ENCODE measurements at places on chromosomes 1 and 21.
A peak's percentile ranks its signal among the peaks of the same experiment; 100 is the strongest.

DNA sequence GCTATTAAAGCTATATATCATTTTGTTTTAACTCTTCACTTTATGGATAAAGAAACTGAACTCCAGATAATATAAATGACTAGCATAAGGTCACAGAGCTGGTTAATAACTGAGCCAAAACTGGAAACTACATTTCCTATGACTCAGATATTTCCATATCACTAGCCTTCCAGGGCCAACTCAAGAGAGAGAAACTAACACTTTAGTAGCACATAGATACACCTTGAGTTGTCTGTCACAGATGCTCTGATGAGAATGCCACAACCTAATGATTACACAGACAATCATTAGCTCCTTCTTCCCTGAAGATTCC is 40.7 kb downstream of the NME7 start:
- no peak for DNase-seq

GRCh38 chr1:29820401-29820800 is 584.1 kb downstream of the PTPRU start:
- DNase-seq = no peak

- no peak for DNase-seq
Measured at GRCh38 chr1:17148950-17149608, 29.8 kb upstream of the PADI2 start.

DNA sequence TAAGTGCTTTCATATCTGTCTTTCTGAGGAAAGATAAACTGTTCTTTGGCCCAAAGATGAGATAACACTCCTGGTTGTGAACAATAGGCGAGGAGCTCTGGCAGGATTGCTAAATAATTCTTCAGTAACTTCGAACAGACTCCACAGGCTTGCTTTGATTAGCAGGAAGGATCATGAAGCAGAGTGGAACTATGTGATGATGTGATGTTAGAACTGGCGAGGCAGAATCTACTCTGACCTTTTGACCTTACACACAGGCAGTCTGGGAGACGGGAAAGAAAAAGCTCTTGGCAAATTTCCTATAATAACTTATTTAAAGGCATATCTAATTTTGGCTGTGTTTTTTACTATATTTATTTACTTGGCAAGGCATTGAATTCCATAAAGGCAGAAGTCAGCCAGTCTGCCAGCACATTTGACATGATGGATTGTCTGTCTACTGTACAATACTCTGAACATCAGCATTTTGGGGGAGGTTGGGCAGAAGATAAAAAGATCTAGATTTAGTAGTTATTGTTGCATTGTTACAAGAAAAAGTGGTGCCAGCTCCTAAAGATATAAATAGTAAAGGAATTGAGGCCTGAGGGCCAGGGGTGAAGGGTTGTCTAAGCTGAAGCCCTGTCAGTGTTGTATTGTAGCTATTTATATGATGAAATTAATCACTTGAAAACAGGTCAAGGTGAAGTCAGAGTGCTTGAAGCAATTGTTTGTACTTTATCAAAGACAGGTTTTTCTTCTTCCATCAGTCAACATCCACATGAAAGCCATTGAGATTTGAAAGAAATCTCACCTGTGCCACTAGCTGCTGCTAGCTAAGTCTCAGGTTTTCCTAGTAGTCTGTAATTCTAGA is 708.8 kb downstream of the LTN1 start:
- DNase-seq = no peak

- peak; percentile 23 for DNase-seq
Measured at GRCh38 chr21:42219606-42220137, 732 bp downstream of the ABCG1 start.

DNA sequence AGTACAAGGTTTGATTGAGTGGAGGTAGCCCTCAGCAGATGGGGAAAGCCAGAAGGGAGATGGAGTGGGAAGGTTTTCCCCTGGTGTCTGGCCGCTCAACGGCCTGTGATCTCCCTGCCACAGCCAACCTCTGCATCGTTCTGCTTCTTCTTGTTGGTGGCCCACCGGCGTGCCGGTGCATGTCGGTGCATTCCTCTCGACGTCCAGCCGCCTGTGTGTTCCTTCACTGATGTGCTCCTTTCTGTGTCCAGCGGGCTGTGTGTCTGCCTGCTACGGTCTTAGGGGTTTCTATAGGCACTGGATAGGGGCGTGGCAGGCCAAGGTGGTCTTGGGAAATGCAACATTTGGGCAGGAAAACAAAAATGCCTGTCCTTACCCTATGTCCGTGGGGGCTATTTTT is 101.0 kb downstream of the XPR1 start:
- DNase-seq = no peak

DNA sequence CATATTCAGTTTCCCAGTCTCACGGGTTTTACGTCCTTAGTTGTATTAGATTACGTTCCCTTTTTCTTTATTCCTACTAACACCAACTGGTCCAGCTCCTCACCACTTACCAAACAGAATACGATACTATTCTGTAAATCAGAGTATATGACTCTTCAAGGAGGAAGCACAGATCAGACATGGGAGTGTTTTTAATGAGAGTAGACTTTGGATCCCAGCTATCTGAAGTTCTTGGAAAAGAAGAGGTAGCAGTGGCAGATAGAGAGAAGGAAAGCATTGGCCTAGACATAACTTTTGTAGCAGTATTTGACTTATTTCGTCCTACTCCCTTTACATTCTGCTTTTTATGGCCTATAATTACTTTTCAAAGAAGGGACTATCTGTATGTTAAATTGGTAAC is 24.1 kb upstream of the PLA2G4A start:
- DNase-seq = no peak

- DNase-seq = no peak
Measured at GRCh38 chr1:203473781-203474305, 1.8 kb upstream of the PRELP start.

DNA sequence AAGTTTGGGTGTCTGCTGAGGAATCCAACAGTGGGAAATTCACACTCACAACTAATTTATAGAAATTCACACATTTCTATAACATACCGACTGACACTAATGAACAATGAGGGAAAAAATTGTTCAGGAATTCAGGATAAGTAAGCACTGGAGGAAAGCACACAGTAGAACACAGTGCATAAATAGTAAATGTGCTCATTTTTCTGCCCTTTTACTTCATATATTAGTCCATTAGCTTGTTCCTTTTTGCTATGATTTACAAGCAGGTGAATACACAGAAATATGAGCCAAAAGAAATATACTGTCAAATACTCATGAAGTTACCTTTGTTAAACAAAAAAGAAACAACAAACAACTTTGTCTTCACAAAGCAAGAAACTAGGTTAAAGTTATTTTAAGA is 11.3 kb downstream of the NRIP1 start:
- DNase-seq = no peak

- DNase-seq = no peak
Measured at GRCh38 chr1:36322041-36322785, 1.2 kb downstream of the EVA1B start.

DNA sequence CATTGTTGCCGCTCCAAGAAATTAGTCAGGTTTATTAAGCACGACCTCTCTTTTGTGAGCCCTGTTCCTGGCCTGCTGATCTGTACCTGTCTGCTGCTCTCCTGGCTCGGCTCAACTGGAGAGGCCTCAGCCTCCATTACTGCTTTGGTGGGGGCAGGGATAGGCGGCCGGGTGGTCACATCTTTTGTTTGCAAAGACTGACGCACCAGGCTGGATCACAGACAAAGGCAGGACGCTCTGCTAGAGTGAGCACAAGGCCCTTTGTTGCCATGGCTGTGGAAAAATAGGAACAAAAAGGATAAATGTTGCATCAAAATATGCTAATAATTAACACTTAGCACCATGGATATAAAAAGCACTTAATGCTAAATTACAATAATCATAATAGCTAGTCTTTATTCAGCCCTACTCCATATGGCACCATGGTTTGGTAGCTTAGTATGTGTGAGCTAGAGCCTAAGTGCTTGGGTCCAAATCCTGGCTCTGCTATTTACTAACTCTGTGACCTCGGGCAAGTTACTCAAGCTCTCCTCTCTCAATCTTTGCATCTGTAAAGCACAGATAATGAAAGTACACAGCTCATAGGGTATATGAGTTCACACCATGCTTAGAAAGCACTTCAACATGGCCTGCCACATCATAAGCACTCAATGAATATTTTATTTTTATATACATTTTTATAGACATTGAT is 28.9 kb upstream of the HPDL start:
- DNase-seq = no peak

DNA sequence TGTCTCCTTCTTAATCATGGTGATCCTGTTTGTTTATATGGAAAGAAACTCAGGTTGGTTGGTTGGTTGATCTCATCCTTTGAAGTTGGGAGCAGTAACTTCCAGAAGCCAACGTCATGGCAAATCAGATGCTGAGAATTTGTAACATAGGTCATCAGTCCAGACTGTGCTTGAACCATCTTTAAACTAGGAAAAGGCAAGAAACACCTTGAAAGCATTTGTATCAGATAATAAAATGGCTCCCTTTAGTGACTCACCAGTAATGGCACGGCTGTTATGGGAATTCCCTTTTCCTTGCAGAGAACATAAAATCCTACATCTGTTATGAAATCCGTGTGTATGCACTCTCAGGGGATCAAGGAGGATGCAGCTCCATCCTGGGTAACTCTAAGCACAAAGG is 58.1 kb downstream of the SERBP1 start:
- DNase-seq = no peak

GRCh38 chr1:40951943-40952743 is 27.4 kb upstream of the CTPS1 start:
- DNase-seq = peak; percentile 40

GRCh38 chr21:20997636-20998455 is at the start of gene NCAM2:
Gene NCAM2 (plus strand): TSS chr21:20998409.
- DNase-seq = peak; percentile 43

DNA sequence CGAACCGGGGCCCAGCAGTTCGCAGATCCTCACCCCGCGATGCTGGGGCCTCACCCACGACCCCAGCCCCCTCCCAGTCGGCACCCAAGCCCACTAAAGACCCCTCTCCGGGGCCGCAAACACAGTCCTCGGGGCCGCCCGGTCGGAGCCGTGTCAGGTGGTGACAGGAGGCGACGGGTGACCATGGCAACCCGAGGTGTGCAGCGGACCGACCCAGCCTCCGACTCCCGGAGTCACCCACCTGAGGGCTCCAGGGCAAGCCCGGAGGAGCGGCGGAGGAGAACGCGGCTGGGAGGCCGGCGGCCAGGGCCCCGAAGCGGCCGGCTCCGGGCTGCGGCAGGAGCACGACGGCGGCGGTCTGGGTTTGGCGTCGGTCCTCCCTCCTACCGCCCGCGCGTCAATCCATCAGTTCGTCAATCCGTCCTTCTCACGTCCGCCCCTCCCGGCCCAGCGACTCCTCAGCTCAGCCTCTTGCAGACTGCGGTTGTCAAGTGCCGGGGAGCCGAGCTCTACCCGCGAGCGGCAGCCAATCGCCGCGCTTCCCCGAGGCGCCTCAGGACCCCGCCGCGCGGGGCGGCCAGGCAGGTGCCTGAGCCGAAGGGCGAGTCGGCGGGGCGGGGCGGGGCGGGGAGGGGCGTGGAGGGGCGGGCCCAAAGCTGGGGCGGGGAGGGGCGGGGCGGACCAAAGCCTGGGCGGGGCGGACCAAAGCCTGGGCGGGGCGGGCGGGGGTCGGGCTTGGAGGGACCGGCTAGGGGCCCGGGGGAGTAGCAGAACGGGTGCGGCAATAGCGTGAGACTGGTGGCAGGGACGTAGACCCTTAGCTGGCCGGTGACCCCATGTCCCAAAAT is at the start of gene WDR47:
Gene WDR47, minus strand, starts transcription at position 482 of the 848 bp plus-strand sequence. CDS start 18,590 bp downstream, outside the sequence.
- DNase-seq = peak; percentile 89

GRCh38 chr1:152777510-152778137 is 2.7 kb downstream of the LCE1F start:
- DNase-seq = no peak

DNA sequence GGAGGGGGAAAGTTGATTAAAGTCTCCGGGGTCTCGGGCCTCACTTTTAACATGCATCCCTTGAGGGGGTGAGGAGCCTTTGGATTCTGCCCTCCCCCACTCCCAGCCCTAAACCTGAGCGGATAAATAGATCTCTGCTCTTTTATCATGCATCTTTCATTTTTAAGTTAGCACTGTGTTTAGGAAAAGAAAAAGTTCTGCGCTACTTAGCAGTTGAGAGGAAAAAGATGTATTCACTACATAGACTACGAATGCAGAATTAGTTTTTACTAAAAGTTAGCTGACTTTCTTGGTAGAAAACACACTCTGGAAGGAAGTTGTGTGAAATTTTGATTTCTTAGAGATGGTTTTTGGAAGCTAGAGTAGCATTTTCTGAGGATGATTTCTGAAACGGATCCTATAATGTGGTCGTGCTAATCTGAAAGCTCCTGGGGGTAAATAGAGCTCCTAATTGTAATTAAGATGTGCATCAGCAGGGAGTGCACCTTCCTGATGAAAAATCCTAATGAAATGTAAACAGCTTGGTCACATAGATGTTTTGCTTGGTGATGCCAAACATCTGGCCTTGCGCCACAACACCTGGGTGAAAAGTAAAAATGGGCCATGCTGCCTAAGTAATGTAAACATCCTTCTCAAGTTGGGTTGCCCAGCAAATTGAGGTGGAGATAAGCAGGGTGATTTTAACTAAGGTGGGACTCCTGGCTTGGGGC is 1.8 kb downstream of the ROR1 start:
- no peak for DNase-seq

- DNase-seq = no peak
Measured at GRCh38 chr1:241532162-241532531, at the start of gene KMO. Gene KMO (plus strand): TSS chr1:241532378. CDS start chr1:241532445, 67 bp downstream.

DNA sequence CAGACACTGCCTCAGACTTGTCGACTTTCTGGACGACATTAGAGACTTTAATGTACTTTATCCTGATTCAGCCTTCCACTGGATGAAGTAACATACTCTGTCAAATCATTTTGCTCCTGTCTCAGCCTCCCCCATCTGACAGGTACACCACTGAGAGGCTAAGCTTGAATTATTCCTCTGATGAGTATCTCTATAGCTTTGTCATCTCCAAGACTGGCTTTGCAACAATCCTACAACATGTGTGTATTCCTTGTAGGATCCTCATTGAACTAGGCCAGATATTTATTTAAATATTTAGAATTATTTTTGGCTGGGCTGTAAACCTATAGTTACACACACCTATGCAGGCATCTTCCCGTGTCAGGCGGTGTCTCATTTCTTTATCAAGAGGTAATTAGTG is 1.1 kb upstream of the TRIM58 start:
- DNase-seq = no peak

DNA sequence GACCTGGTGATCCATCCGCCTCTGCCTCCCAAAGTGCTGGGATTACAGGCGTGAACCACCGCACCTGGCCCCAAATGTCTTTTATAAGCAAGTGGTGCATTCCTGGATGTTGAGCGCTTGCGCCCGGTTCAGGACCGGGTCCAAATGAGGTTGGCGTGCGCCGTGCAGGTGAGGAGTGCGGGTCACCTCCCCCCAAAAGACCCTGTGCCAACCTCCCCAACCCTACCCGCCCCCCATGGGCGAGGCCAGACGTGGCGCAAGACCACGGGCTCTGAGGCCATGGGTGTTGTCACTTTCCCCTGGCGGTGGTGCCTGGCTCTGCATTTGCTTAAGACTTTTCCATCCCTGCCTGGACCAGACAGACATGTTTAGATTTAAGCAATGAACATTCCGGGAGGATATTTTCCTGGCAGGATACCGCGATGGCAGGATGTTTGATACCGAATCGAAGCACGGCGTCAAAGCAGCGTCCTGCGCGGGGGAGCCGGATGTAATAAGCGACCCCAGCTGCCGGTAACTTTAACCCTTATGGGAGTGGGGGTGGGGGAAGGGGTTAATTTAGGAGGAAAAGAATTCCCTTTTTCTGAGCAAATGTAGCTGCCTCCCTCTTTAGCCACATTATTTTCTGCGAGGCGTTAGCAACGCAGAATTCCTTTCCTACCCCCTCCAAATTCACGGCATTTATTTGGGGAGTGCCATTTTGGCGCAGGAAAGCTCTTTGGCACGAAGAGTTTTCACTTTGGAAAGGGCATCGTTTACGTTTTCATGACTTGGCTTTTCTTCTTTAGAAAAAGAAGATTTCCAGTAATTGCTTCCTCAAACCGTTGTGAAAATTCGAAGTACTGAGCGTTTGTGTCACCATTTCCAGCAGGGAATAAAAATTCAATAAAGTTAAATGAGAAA is 27.8 kb upstream of the RNF187 start:
- no peak for DNase-seq
